ENCODE measurements at places on chromosomes 3 and 15.

- DNase-seq = no peak
Observed at GRCh38 chr3:11510001-11510340, 133.7 kb downstream of the VGLL4 start.

GRCh38 chr15:69652751-69653305, 200.2 kb downstream of the RPLP1 start:
- DNase-seq = peak; percentile 9

- peak; percentile 3 for DNase-seq
Observed at GRCh38 chr3:44825264-44825925, 36.3 kb upstream of the TMEM42 start.

GRCh38 chr15:70473581-70474370, 289.6 kb downstream of the UACA start:
- no peak for DNase-seq

- no peak for DNase-seq
Observed at GRCh38 chr15:57272771-57273357, 103.4 kb upstream of the CGNL1 start.

- no peak for DNase-seq
Observed at GRCh38 chr3:131036986-131037385, 10.3 kb downstream of the NEK11 start.

- DNase-seq = no peak
Observed at GRCh38 chr3:42822828-42823227, 13.6 kb downstream of the ACKR2 start.

- no peak for DNase-seq
Observed at GRCh38 chr15:76793162-76793561, 112.0 kb downstream of the SCAPER start.

- peak; percentile 85 for DNase-seq
Observed at GRCh38 chr3:134543113-134543512, 57.3 kb downstream of the CEP63 start.

- DNase-seq = peak; percentile 63
Observed at GRCh38 chr15:39756806-39757522, 25.7 kb downstream of the FSIP1 start.

DNA sequence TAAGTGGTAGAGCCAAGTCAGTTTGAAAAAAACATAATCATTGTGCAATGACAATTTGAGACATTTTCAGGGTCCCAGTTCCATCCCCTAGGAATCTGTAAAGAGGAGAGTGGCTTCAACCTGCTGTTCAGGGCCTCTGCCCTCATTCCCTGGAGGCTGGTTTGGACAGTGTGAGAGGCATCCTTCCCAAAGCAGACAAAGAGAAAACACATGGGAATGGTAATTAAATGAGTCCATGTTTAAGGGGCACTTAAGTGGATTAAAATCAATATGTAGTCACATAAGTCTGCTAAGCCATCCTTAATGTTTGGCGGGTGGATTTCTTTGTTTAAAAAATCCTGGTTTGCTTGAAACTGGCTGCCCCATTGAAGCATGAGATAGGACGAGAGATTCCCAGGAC, 146.3 kb upstream of the CTDSPL start:
- no peak for DNase-seq

- no peak for DNase-seq
Observed at GRCh38 chr3:150050510-150050909, 79.8 kb upstream of the PFN2 start.

DNA sequence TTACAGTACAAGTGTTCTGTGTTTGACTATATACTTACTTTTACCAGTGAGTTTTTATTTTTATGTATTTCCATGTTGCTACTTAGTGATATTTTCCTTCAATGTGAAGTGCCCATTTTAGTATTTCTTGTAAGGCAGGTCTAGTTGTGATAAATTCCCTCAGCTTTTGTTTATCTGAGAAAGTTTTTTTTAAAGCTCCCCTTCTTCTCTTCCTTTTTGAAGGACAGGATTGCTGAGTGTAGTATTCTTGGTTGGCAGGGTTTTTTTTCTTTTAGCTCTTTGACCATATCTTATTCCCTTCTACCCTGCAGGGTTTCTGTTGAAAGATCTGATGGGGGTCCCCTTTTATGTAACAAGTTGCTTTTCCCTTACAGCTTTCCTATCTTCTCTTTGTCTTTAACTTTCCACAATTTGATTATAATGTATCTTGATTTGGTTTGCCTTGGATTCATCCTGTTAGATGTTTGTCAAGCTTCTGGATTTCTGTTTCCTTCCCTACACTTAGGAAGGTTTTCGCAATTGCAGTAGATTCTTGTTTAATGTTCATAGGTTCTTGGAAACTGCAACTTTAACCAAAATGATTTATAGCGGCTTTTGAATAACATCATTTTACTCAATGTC, 7.9 kb downstream of the PLAAT1 start:
- DNase-seq = no peak

GRCh38 chr3:188686324-188686723, 485.4 kb upstream of the TPRG1 start:
- peak; percentile 5 for DNase-seq

- no peak for DNase-seq
Observed at GRCh38 chr3:85935171-85935570, 976.4 kb downstream of the CADM2 start.

GRCh38 chr15:101353240-101353639, 58.2 kb upstream of the SNRPA1 start:
- DNase-seq = no peak

- DNase-seq = no peak
Observed at GRCh38 chr3:99526921-99527320, 111.5 kb upstream of the COL8A1 start.

GRCh38 chr3:177284383-177284881, 87.2 kb upstream of the TBL1XR1 start:
- DNase-seq = peak; percentile 92

DNA sequence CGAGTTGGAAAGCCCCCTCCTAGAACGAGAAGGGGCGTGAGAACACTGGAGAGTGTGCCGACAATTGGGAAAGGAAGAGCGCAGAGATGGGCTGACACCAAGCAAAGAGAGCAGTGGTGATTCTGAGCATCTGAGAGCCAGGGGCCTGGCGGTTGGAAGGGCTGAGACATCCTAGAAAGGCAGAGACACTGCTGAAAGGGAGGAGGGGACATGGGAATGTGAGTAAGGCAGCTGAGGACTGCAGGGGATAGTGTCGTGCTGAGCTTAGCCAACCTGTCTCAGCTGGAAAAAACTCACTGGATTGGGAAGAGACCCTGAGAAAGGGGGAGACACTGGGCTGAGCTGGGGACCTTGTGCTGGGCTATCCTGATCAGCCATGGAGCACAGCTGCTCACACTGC, 58.1 kb upstream of the SLC6A6 start:
- DNase-seq = no peak

DNA sequence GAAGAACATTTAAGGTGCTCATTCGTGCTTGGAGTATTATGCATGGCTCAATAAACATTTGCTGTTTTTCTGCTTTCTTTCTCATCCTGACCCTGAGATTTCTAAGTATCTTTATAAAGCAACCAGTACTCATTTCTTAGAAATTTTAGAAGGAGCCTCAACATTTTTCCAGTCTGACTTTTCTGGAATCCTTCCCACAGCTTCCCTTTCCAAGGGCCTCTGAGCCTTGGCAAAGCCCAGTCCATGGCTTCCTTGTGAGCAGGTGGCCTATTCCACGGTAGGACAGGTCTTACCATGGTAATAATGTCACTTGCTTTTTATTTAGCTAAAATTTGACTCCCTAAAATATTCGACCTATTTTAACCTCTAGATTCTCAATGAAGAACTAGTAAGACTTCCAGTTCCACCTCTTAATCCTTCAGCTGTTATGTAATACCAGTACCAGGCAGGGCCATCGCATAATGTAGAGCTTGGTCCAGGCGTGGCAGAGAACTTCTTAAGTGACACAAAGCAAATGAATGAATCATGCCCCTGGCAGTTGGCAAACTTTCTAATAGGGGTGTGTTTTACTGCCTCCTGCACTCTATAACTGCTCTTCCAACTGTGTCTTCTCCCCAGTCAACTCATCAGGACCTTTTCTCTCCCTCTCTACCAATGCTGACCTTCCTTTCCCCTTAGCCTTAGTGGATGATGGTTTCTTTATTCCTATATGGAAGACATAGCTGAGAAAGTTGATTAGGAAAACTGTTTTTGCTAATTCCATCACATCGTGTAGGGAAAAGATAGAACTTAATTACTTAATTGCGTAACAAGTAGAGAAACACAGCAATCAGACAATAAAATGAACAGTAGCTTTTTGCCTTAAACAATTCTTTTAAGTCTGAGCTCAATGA, 894 bp upstream of the TM4SF4 start:
- DNase-seq = peak; percentile 16

DNA sequence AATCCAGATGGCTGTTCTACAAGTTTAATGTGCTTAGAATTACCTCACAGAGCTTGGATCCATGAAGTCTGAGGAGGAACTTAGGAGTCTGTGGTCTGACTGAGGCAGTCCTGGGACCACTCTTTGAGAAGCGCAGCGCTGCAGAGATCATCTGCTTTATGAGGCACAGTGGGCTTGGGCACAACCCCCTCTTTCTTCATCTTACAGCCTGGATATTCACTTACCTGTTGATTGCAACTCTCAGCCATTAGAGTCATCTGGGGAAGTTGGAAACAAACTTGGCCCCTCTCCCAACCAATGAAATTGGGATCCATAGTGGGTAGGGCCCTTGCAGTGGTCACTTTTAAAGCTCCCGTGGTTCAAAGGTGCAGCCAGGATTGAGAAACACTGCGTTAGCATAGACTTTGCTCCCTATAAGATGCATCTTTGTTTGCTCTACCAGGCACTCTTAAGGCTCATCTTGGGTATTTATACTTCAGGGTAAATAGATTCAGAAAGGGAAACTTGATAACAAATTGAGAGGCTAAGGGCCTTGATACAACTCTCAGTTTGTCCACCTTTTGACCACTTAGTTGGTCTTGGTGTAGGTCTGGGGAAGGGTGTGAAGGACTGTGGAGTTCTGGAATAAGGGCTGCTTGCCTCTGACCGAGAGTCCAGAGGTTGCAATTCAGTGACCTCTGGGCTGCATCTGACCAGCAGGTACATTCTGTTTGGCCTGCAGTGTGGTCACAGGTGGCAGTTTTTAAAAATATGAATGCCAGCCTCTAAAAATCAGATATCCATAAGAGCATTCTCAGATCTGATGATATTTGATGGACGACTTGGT, 22.8 kb downstream of the FEM1B start:
- no peak for DNase-seq

DNA sequence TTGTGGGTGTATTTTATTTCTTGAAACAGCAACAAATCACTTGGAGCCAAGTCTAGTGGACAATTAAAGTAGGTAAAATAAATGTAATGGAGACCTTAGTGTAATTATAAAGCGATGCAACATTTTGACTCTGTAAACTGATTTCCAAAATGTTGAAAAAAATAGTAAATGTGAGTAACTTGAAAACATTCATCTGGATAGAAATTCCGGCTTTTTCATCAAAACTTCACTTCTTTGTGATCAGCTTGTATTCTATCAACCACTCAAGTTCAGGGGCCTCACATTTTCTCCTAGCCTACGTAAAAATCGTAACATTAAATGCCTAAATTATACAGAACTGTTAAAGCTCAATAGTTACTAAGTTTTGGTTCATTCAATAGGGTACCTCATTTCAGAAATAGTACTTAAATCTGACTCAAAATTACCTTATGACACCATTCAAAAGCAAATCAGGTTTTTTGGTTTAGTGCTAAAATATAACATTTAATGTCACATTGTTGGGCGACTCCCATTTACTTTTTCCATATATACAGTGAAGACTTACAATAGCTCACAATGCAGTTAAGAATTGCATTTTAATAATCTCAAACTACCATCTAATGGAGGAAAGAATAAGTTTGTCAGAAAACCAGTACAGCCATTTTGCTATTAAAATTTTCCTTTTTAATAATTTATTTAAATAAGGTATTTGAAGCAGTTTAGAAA, 12.7 kb downstream of the CCNL1 start:
- DNase-seq = no peak

GRCh38 chr3:105284876-105285275, 81.8 kb upstream of the ALCAM start:
- DNase-seq = no peak

- DNase-seq = peak; percentile 36
Observed at GRCh38 chr3:187112934-187113793, 26.1 kb downstream of the RPL39L start.

DNA sequence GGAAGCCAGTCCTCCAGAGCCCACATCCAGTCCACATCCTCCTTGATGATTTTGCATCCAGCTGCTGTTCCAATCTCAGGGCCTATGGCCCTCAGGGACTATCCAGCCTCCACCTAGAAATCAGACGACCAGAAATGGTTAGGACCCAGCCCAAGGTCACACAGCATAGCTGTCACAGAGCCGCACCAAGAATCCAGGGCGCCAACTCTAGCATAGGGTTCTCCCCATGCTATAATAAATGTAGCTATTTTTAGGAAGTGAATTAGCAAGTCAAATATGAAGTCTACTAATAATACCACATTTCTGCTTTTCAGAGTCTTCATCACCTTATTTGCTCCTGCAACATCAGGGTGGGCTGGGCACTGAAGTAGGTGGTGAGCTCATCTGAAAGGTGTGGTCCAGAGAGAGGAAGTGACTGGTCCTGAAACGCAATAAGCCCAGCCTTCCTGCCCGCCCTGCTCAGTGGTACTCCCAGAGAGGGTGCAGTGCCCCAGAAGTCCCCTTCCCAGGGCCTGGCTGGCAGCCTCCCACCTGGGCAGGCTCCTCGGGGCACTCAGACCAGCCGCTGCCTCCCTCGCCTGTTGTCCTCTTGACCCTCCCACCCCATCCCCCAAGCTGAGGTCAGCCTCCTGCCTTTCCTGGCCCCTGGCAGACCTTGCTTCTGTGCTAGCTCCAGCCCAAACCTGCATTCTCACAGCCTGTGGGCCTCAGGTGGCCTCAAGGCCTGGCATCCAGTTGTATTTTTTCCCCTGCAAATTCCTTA, 17.6 kb upstream of the CYP11A1 start:
- peak; percentile 59 for DNase-seq

GRCh38 chr3:15796771-15797641, 773 bp downstream of the ANKRD28 start:
- peak; percentile 45 for DNase-seq
